ENCODE measurements at places on chromosomes 2 and 18. TPM values are rescaled to one million over a fixed set of nuclear protein-coding genes. Genes with fewer than 3 reads are reported as not detected.

HNRNPA3 gene
- polyA plus RNA-seq: 290 TPM

MAP3K19 gene
- polyA plus RNA-seq: not detected

AFTPH gene
- polyA plus RNA-seq: 16.1 TPM

GALNT13 gene
- 3.5 TPM for polyA plus RNA-seq

ERICH2 gene
- 3.2 TPM for polyA plus RNA-seq

SLC39A10 gene
- polyA plus RNA-seq: 344 TPM

SIX3 gene
- 0.21 TPM for polyA plus RNA-seq

NXPH2 gene
- 2.7 TPM for polyA plus RNA-seq

LBX2 gene
- 0.82 TPM for polyA plus RNA-seq

GTF2A1L gene
- polyA plus RNA-seq: 0.65 TPM

REG3A gene
- not detected for polyA plus RNA-seq

SERPINB4 gene
- polyA plus RNA-seq: 2.3 TPM

ANKRD30BL gene
- polyA plus RNA-seq: 0.26 TPM

ZNF521 gene
- polyA plus RNA-seq: 3.1 TPM
